ENCODE measurements at places on chromosomes 6 and 20.

GRCh38 chr6:106739387-106739786 lies 110.0 kb downstream of the QRSL1 start:
- no peak for DNase-seq

DNA sequence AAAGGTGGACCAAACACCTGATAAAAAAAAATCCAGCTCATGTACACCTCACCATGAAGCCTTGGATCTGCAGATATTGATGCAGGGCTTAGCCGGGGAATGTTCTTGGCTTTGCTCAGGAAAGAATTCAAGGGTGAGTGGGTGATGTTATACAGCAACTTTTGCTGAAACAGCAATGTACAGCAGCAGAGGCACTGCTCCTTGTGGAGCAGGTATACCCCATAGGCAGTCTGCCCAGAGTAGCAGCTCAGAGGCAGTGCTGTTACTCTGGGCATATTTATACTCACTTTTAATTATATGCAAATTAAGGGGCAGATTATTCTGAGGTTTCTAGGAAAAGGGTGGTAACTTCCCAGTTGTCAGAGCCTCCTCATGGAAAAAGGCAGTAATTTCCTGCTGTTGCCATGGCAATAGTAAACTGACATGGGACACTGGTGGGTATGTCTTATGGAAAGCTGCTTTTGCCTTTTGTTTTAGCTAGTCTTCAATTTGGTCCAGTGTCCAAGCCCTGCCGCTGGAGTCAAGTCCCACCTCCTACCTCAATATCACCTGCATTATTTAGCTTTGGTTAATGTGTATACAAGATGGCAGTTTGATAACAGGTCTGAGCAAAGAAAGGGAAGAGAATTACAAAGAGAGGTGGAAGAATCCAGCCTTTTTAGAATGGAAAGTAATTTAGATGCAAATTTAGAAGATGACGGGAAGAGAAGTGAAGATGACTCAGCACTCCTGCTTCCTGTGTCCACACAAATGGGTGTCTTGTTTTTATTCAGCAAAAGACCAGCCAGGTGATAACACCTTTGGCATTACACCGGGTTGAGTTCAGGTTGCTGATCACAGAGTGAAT lies 110.1 kb upstream of the JAG1 start:
- DNase-seq: no peak

- DNase-seq: no peak
Measured at GRCh38 chr20:32465092-32465900, 107.2 kb downstream of the ASXL1 start.

GRCh38 chr6:143457563-143458359 lies 7.2 kb downstream of the PEX3 start:
- no peak for DNase-seq

DNA sequence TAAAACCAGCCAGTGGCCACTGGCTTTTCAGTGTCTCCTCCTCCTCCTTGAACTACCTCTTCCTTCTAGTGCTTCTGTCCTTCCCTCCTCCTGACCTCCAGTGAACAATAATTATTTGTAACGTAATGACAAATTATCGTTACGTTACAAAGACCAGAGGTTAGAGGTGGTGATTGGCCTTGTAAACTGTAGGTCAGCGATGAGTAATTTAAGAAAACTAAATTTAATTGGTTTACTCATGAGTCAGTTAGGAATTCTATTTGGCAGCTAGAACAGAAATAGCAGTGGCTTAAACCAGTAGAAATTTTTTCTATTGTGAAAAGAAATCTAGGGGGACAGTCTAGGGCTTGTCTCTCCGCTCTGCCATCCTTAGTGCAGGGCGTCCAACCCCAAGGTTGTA lies 38.8 kb downstream of the PPARD start:
- no peak for DNase-seq

DNA sequence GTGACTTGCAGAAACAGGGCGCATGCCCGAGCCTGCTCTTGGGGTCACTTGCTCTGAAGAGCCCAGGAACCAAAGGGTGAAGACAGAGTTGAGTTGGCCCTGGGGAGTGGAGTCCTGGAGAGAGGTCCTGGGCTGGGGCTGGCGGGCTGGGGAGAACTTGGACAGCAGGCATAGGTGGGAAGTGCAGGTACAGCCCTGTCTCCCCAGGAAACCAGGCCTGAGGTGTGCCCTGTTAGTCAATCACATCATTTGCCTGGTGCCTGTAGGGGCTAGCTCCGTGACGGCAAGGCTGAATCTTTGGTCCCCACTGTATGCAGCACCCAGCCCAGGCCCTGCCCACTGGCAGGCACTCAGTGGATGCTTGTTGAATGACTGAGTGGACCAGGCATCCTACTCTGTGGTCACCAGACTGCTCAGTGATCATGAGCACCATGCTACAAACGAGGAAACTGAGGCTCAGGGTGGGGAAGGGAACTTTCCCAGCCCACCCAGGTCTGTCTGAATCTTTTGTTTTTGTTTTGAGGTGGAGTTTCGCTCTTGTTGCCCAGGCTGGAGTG lies 15.6 kb upstream of the NOL4L start:
- DNase-seq: no peak

- DNase-seq: no peak
Measured at GRCh38 chr6:21855811-21856455, 262.4 kb downstream of the SOX4 start.

DNA sequence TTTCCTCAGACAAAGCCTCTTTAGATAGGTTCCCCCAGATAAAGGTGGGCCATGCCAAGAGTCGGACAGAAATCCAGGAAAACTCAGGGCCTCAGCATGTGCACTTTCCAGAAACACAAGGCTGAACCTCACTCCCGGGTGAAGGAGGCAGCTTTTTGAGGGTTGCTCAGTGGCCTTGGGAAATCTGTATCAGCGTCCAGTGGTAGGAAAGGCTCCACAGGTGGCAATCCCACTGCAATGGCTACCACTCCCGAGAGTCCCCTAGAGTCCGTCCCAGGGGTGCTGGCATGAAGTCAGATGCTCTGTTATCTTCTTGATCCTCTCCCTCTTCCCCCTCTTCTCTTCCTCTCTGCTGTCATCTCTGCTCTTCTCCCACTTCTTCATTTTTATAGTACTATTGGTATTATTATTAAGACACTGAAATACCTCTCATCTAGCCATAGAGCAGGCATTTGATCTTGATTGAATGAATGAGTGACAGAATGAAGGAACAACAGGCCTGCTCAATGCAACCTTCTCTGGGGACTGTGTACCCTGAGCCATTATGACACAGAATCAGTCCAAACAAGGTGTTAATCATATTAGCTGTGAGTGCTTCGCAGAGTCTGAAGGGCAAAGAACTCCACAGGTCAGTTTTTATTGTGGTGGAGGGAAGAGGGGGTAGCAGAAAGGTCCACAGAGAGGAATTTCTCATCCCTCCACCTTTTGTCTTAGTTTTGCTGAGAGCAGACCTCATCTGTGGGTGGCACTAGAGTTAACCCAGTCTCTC lies 13.3 kb downstream of the SLC22A1 start:
- DNase-seq: no peak

DNA sequence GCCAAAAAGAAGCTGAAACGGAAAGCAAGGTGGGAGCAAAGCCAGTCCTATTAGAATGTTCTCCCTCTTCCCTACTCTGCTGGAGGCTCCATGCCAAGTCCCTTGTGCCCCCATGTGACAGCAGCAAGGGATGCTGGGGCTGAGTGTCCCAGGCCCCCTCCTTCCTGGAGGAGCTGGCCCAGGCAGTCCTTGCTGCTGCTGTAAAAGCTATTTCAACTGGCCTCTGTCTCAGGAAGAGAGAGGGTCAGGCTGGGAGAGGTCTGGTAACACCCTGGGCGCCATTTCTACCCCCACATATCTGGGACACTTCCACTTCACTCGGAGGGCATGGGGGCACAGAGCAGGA lies 25.0 kb downstream of the TTBK1 start:
- DNase-seq: no peak

GRCh38 chr20:15710636-15711035 lies 862.6 kb downstream of the KIF16B start:
- DNase-seq: no peak

- DNase-seq: no peak
Measured at GRCh38 chr6:157693867-157694266, 129.2 kb upstream of the SNX9 start.

- DNase-seq: no peak
Measured at GRCh38 chr20:25316506-25317190, 68.8 kb downstream of the PYGB start.

- no peak for DNase-seq
Measured at GRCh38 chr6:165890404-165890735, 227.3 kb upstream of the PDE10A start.

- no peak for DNase-seq
Measured at GRCh38 chr6:13617066-13617465, 1.9 kb downstream of the NOL7 start.

GRCh38 chr6:32176476-32177182 lies 745 bp upstream of the AGPAT1 start:
- no peak for DNase-seq

- DNase-seq: no peak
Measured at GRCh38 chr6:50520326-50521266, 192.7 kb upstream of the TFAP2D start.

DNA sequence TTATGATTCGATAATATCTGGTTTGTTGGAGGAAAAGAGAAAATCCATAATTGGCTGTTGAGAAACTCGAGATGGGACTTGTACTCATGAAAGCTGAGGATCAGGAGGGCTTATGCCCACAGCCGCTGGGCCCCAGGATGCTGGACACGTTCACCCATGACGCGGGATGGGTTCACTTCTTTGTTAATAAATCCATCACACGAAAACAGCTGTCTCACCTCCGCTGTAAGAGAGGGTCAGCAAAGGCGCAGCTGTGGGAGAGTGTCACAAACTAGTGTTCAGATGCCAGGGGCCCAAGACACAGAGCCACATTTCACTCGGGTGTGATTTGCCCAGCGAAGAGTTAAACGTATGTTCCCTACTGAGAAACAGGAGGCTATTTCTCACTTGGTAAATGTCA lies 315.1 kb downstream of the THBS2 start:
- DNase-seq: no peak

DNA sequence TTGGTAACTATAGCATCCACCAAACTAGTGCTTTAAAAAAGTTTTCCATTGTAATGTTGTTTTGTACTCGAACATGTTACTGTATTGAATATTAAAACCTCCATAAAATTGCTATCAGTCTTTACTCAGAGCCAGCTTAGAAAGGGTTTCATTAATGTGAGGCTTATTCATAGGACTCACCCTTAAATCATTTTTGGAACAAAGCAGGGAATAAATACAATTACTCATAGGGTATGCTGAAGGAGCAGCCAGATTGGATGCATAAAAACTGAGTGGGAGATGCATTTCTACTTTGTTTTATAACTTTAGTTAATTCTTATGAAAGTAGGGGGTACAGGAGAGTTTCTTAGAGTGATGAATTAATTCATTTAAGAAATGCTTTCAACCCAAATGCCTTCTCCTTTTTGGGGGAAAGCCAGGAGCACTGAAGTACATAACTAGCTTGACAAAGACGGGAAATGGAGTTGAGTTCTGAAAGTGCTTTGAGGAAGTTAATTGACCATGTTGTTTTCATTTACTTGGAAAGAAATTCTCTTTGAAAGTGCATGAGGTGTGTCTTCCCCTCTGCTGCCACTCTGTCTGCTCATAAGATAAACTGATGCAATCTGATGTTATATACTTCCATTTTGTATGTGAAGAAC lies 90.3 kb downstream of the RNF144B start:
- DNase-seq: no peak

DNA sequence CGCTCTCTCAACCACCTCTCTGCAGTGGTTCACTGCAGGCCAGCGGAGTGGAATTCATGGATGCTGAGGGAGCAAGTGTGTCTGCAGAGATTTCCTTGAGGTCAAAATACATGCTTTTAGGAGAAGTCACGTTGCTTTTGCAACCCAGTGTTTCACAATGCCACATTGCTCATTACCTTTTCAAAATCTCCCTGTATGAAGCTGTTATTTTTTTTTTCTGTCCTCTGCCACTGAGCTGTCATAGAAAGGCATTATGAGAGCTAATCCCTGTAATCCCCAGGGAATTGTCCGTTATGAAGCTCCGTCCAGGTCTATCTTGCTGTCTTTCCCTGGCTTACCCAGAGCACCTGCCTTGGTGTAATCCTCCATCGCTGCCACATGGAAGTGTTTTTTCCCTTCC lies 60.5 kb upstream of the SLC22A23 start:
- DNase-seq: peak; percentile 50

- DNase-seq: no peak
Measured at GRCh38 chr20:18589941-18590674, 2.3 kb downstream of the DTD1 start.

GRCh38 chr20:25090492-25091429 lies 8.8 kb upstream of the VSX1 start:
- no peak for DNase-seq

DNA sequence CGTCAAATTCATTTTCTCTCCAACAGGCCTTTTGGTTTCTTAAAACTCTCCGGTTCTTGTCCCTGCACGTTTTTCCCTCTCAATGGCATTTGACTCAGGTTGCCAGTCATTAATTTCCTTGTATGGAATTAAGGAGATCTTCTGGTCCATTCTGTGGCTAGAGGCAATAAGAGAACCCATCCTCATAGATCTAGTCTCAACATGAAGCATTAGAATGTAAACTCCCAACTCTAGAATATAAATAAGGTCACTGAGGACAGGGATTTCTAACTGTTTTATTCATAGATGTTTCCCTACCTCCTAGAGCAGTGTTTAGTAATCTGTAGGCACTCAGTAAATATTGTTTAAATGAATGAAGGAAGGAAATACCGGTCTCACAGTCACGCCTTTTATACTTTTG lies 185.2 kb upstream of the FLRT3 start:
- no peak for DNase-seq

DNA sequence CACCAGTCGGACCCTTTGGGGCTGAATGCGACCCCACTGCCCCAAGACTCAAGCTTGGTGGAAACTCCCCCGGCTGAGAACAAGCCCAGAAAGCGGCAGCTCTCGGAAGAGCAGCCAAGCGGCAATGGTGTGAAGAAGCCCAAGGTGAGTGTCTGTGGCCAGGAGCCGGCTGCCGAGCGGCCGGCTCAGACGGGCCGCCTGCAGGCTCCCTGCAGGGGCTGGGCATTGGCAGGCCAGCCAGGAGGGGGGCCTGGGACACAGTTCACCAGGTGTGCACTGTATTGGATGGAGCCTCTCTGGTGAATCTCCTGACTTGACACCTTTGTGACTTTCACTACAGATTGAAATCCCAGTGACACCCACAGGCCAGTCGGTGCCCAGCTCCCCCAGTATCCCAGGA lies 6.0 kb downstream of the PCIF1 start:
- DNase-seq: no peak

DNA sequence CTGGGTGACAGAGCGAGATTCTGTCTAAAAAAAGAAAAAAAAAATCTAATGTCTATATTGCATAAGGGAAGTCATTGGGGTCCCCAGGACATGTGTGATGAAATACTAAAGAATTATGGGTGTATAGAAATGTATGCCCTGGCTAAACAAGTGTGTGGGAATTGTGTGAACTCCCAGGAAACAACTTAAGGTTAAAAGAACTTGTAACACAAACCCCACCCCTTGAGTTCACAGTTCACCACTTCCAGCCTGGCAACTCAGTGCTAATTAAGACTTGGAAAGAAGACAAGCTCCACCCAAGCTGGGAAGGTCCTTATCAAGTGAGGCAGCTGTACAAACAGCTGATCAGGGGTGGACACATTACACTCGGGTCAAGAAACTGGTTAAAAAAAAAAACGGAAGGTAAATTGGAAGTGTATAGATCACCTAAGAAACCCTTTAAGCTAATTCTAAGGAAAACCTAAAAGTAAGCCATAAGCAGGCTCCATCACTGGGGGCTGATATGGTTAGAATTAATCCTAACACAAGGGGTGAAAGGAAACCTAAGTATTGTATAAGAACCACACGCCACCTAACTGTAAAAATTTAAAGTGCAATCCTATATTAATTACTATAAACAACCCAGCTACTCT lies 25.2 kb downstream of the HLA-A start:
- no peak for DNase-seq

- DNase-seq: no peak
Measured at GRCh38 chr6:118559659-118560058, 11.6 kb downstream of the PLN start.
